ENCODE measurements at places on chromosomes 2 and 18.

DNA sequence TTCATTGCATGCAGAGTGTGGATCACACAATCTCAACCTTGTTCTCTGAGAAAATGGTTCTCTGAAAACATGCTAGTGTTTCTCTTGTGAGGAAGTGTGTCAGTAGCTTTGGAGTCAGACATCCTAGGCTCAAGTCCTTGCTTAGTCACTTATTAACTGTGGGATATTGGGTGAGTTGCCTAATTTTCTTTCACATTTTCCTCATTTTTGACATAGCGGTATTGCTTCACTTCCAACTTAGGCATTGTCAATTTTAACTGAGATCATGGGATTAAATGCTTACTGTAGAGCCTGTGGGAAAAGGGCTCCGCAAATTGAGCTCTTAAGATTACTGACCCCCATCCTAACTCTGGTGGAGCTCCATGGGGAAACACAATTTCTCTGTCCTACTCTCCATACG, 622.2 kb downstream of the CNTNAP5 start:
- no peak for DNase-seq

DNA sequence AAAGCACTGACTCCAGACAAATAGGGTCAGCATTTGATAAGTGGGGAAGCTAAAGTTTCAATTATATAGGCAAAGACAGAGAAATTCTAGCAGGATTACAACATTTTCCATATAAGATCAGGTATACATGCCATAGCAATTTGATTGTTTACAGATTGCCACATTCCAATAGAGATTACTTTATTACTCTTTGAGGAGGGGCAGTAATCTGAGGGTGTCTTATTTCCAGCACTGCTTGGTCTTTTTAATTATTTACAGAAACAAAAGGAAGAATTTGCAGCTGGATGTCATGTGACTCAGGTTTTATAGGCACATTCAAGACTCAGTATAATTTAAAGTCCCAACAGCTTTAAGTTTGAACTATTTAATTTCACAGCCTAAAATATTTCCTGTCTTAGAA, 42.5 kb upstream of the GPR39 start:
- DNase-seq = no peak

DNA sequence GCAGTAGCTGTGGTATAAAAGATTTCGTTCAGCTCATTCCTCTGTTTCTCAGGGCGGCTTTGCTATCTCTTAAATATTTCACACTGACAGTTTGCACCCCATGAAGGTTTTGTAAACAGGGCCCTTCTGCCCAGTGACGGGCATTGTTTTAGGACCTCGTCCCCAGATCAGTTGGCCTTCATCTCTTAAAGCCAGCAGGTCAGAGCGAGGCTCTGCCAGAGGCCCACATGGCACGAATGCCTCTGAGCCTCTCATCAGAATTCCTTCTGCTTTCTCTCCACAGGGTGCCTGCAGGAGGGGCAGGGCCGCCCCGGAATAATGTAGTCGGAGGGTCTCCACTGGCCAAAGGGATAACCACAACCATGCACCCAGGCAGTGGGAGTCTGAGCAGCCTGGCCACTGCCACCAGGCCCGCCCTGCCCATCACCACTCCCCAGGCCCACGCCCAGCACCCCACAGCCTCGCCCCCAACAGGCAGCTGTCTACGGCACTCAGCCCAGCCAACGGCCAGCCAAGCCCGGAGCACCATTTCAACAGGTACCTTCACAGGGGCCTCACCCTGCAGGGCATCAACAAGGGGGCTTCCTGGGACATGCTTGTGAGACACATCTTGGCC, 177.0 kb downstream of the SEPTIN10 start:
- DNase-seq = no peak

- DNase-seq = no peak
Measured at GRCh38 chr2:240341064-240341463, 94.4 kb upstream of the GPC1 start.

GRCh38 chr2:162277381-162277780, 34.1 kb upstream of the FAP start:
- DNase-seq = no peak

DNA sequence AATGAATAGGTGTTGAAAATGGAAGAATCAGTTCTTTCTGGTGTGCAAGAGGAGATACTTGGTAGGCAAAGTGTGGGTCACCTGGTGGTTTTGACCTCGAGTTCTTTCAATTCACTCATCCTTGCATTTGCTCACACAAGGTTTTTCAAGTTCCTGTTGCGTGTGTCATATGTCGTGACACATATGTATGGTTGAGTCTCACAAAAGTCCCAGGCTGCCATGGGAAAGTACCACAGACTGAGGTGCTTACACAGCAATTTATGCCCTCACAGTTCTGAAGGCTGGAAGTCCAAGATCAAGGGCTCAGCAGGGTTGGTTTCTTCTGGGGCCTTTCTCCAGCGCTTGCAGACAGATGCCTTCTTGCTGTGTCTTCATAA, 64.4 kb downstream of the NCK2 start:
- DNase-seq = no peak

DNA sequence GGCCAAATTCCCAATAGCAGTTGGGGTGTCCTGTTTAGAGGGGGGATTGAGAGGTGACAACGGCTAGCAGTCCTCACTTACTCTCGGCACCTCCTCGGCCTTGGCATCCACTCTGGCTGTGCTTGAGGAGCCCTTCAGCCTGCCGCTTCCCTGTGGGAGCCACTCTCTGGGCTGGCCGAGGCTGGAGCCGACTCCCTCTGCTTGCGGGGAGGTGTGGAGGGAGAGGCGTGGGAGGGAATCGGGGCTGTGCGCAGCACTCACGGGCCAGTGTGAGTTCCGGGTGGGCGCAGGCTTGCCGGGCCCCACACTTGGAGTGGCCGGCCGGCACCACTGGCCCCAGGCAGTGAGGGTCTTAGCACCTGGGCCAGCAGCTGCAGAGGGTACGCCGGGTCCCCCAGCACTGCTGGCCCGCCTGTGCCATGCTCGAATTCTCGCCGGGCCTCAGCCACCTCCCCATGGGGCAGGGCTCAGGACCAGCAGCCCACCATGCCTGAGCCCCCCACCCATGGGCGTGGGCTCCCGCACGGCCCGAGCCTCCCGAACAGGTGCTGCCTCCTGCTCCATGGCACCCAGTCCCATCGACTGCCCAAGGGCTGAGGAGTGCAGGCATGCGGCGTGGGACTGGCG, 705.9 kb upstream of the ZNF804A start:
- DNase-seq = no peak

DNA sequence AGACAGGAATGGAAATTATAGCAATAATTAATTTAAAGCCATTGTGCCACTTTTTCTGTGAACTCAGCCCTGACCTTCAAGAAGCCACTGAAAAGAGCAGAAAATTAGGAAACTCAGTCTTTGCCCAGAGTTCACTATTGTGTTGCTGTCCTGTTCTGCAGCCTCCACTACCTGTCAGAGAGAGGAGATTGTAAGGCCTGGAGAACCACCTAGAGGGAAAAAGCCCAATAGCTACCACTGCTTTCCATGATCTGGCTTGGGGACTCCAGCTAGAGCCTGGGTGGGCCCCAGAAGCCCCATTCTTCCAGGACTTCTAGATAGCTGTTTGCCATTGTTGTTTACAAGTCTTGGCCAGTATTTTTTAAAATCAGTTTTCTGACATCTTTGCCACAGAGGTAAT, 176.1 kb upstream of the KLF7 start:
- no peak for DNase-seq

GRCh38 chr2:208807756-208808155, 401.2 kb downstream of the PTH2R start:
- no peak for DNase-seq

- DNase-seq = no peak
Measured at GRCh38 chr2:137729305-137729704, 235.0 kb upstream of the HNMT start.

DNA sequence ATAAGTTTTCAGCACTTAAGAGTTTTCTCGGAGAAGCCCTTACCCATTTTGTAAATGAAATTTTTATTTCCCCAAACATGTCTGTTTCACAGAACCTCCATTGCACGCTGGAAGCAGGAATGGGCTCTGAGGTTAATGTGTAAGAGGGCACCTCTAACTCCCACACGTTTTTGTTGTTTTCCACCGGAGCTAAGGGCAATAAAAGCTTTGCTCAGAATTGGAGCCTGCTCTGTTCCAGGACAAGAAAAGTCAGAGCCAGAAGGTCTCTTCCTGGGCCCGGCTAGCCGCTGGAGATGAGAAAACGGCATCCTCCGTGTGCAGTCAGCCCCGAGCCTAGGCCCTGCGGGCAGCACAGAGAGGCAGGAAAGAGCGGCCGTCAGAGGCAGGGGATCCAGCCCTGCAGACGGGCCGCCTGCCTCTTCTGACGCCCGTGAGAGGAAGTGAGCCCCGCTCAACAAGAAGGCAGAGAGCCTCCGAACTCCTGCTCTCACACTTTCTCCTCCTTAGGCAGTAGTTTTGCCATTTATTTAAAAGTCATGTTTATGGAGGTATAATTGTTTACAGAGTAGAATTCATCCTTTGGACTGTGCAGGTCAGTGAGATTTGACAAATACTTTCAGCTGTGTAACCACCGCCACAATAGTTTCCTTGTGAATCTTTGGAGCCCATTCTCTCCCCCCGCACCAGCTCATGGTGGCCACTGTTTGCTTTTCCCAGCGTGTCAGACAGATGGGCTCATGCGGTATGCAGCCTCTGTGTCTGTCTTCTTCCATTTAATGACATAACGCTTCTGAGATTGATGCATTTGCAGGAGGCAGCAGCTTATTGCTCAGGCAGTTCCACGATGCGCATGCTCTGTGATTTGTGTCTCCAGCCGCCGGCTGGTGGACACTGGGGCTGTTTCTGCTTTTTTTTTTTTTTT, 117.3 kb downstream of the GALR1 start:
- peak; percentile 60 for DNase-seq

DNA sequence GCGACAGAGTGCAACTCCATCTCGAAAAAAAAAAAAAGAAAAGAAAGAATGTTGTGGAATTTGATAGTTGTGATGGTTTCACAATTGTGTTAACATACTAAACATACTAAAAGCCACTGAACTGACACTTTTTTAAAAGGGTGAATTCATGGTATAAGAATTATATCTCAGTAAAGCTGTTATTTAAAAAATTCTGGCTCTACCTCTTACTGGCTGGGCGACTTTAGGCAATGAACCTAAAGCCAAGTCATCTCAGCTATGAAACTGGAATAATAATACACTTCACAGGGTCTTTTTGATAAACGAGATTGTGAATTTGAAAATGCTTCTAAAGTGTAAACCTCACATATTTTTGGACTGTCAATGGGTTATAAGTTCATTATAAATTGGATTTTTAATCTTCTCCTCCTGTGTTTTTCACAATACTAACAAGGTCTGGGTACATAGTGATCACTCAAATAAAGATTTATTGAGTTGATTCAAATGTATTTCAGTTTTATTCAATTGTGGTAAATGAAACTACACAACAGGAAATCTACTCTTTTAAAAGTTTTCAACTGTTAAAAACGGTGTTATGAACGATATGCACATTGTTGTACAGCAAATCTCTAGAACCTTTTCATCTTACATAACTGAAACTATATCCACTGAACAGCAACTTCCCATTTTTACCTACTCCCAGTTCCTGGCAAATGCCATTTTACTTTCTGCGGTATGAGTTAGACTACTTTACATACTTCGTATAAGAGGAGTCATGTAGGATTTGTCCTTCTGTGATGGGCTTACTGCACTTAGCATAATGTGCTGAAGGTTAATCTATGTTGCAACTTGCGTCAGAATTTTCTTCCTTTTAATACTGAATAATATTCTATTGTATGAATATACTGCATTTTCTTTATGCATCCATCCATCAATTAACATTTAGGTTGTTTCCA, 43.0 kb upstream of the GTF2A1L start:
- DNase-seq = no peak

GRCh38 chr2:234438305-234438977, 58.4 kb downstream of the ARL4C start:
- DNase-seq = no peak

DNA sequence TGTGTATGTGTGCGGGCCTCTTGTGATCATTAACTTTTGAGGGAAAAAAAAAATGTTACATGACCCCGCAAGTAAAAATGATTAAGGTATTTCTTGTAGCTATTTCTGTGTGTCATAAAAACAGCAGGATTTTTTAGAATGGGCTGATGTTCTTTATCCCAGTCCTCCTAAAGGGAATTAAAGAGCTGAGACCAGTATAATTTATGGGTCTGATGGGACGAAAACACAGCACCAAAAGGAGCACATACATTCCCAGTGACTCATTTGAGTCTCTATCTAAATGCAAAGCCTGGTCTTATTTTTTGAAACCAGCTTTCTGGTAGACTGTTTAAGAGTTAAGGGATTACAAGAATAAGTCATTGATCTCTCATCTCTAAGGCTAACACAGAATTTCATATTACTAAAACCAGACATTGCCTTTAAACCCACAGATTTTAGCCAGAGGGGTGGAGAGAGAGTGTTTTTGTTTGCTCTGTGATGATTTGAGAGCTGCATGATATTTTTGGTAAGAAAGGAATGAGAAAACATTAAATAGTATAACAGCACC, 342.3 kb upstream of the EPHA4 start:
- DNase-seq = no peak

- DNase-seq = no peak
Measured at GRCh38 chr2:105385731-105386540, 12.9 kb downstream of the FHL2 start.

DNA sequence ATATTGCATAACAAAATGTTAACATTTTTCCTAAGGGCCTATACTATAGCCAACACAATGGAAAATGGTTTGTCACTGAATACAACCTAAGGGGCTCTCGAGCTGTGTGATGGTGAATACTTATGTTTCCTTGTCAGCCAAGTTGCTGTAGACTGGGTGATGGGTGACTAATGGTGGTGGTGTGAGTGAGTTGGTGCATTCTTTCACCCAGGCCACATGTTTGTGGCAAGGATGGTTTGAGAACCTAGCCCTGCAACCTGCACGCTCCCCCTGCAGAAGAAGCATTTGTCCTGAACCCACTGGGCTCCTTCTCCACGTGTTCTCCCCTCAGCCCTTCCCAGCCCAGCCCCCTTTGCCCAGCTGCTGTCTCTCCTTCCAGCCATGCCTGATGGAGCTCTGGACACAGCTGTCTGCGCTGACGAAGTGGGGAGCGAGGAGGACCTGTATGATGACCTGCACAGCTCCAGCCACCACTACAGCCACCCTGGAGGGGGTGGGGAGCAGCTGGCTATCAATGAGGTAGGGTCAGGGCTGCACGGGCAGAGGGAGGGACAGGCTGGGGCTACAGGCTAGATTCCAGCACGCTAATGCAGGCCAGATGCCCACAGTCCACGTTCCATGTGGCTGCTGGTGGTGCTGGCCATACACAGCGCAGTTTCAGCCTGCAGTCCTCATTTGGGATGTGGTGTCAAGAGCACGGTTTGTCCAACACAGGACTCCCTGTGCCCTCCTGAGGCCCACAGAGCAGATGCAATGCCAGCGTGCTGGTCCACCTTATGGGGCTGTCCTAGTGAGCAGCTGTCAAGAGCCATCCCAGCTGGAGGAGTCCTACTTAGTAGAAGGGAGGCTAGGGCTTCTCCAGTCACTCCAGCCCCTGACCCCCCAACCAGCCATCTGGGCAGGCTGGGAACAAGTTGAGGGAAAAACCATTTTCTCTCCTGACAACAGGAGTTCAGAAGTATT, 65.4 kb downstream of the FAM168B start:
- DNase-seq = no peak

GRCh38 chr2:12212841-12213597, 466.6 kb downstream of the LPIN1 start:
- no peak for DNase-seq

Data from D721Med (cell line).